T-helper 22 cell (primary cell): ENCODE measurements at places on chromosomes 16 and 17.

GRCh38 chr17:55770196-55770870 is 19.5 kb downstream of the PCTP start:
- DNase-seq: no peak

DNA sequence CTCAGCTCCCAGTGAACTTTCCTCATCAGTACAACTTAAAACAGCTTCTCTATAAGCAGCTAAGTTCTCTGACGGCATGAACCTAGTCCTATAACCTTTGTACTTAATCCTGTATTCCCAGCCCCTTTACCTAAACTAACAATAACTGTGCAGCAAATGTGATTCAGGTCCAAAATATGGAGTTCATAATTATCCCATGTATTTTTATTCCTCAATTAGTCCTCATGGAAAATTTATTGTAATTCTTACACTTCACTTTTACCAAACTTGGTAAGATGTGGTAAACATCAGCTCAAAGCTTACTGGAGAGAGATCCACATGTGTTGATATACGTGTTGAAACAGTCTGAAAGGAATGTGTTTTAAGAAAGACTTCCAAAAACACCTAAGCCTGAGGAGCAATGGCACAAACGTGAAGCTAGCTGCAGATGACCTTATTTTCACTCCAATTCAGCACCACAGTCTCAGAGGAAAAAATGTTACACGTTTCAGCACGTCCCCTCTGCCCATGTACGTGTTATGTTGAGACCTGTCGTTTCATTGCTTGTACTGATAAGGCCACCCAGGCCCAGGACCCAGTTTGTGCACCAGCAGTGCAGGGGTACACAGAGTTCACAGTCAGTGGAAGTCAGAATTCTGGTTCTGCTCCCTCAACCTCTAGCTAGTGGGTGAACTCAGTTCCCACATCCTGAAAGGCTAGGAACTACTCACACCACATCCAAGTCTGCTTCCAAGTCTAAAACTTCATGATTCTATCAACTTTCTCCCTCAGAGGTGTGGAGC is 7.1 kb downstream of the USP31 start:
- DNase-seq: no peak

DNA sequence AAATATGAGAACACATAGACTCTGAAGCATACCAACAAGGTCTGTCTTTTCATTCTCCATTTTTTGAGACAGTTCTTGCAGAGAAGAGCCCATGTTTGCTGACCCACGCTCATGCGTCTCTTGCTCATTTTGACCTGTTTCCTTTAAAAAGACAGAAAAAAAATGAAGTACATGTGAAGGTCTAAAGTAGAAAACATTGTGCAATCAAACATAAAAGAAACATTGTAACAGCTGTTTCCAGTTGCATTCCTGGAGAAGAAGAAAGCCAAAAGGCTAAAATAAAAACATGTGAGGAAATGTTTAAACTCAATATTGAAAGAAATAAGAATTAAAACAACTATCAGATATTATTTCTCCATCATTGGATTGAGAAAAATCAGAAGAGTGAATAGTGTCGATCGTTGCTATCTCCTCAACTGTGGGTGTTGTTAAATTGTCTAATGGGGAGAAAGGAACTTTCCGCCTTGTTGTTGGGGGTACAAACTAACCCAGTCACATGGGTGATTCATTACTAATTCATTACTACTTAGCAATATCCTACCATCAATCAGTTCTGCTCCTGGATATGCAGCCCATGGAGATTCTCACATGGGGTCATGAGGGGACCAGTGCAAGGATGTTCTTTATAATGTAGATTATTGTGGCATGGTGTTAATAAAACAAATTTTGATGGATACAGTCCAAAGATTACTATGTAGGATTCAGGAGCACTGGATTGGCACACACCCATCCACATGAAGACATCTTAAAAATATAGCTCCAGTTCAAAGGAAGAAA is 9.5 kb downstream of the ABCA9 start:
- DNase-seq: no peak

DNA sequence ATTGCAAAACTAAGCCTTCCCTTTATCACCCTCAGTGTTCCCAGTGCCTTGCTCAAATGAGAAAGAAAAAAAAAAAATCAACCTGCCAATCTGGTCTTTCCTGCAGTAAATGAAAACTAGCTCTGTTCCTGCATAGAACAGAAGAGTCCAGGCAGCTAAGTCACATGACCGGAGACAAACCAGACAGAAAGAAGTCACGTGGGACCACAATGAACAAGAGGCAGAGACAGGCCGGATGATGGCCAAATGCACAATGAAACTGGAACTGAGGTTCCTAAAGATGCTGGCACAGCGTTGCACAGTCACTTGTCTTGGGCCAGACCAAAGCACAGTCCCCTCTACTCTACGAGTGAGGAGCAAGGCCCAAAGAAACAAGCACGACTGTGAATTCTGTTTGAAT is 172.5 kb downstream of the GRIN2A start:
- DNase-seq: no peak

GRCh38 chr17:3527896-3528295 is 29.7 kb downstream of the TRPV3 start:
- no peak for DNase-seq

- no peak for DNase-seq
Observed at GRCh38 chr17:3501344-3501743, 25.5 kb downstream of the ASPA start.

- no peak for DNase-seq
Observed at GRCh38 chr16:55471448-55472097, 7.4 kb upstream of the MMP2 start.
